ENCODE measurements at places on chromosomes 7 and 10.

DNA sequence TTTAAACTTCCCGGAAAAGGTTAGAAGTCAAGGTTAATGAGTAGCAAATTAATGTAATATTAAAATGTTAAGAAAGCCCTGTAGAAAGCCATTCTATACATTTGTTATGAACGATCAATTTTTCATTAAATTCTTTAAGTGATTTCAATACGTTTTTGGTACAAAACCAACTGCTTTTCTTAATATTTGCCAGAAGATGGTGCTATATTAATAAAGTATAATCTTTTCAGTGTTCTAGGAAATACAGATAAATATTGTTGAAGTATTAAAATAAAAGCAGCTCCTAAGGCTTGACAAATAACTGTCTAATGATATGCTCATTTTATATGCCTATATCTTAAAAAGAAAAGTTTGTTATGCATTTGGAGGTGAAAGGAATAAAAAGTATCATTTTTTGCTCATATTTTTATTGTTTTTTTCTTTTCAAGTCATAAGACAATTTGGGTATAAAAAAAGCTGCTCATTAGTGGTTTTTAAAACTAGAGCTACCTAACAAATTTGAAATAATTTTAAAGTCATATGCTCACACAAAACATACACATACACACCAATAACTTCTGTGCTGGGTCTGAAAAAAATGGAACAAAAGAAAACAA lies 130.3 kb upstream of the POT1 start:
- DNase-seq: no peak

DNA sequence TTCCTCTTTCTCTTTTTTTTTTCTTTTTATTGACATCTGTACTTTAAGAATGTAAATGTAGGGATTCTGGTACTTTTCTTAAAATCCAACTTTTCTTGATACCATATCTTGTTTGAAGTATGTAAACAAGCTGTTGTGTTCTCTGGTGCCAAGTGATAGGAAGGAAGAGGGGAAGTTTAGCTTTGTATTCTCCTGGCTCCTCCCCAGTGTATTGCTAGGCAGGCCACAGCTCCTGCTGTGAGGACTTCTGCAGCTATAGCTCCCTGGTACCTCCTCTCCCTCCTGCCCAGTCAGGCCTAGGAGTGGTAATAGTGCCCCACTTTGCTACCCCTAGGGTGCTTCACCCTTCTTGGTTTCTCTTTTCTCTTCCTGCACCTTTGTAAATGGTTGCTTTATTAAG lies 45.3 kb upstream of the SP8 start:
- DNase-seq: no peak

- DNase-seq: no peak
Observed at GRCh38 chr7:139561-140243, 52.7 kb upstream of the FAM20C start.

DNA sequence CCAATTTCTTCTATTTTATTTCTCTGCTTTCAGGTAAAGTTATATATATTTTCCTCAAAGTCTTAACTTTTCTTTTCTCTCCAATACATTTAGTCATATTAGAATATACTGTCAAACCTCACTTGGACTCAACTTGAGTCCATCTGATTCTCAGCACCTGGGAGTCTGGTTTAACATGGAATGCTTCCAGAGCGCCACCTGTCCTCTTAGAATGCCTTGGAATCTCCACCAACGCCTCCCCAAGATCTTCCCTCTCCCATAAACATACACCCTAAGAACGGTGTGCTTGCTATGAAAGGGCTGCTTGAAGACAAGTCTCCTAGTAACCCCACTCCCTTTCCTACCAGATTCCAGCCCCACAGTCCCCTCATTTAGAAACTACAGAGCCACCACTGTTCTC lies 229.1 kb upstream of the MKLN1 start:
- DNase-seq: no peak

DNA sequence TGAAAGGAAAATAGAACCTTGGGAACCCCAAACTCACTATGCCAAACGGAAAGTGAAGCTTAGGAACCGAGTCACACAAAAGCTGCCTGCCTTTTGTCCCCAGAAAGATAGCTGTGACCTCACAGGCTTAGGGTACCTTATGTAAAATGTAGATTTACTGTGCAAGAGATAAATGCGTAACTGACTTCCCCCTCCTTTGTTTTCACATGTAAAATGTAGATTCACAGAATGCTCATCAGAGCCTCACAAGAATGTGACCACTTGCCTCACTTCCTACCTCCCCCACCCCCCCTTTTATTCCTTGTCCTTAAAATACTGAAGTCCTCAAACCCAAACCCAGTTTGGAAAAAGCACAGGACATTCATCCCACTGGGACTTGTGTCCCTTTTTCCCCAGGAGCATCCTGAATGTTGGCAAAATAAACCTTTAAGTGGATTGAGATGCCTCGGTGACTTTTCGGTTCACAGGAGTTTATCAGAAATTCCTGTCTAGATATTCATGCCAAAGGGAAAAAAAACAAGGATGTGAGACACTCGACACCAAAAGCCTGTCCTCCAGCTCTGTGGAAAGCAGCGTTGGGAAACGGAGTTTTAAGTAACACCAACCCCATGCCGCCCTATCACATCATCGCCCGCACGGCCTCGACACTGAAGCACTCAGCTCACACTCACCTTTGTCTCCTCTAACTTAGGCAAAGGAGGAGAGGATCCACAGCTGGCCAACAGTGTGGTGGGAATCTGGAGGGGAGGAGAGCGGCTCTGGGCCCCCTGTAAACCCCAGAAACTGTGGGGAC lies 45.9 kb downstream of the SVIL start:
- DNase-seq: no peak

GRCh38 chr10:100837300-100837699 lies 75.5 kb upstream of the SLF2 start:
- DNase-seq: no peak

GRCh38 chr7:28036696-28037095 lies 143.9 kb downstream of the JAZF1 start:
- no peak for DNase-seq

- no peak for DNase-seq
Observed at GRCh38 chr7:1281068-1281467, 48.4 kb downstream of the UNCX start.
